ENCODE measurements at places on chromosomes 11 and 22. TPM values are rescaled to one million over a fixed set of nuclear protein-coding genes. Genes with fewer than 3 reads are reported as not detected.

GRCh38 chr22:17808693-17809403 is 34.6 kb upstream of the BID start:
- peak overlapping the region; percentile 53 for H3K27ac ChIP-seq
- DNase-seq: no peak
- H3K4me1 ChIP-seq: no peaks in the 10 kb centered on the region
- H3K4me3 ChIP-seq: no peak overlapping the region
- H3K36me3 ChIP-seq: no peaks in the 10 kb centered on the region

GRCh38 chr11:117878314-117878938 is 2.0 kb upstream of the FXYD6 start:
- H3K4me1 ChIP-seq: peaks cover 14% of the 10 kb centered on the region
- H3K4me3 ChIP-seq: no peak overlapping the region
- H3K36me3 ChIP-seq: no peaks in the 10 kb centered on the region

- H3K36me3 ChIP-seq: peaks cover 18% of the 10 kb centered on the region
- no peak for DNase-seq
- H3K27ac ChIP-seq: no peak overlapping the region
- no peaks in the 10 kb centered on the region for H3K27me3 ChIP-seq
- no peak overlapping the region for H3K4me3 ChIP-seq
- H3K4me1 ChIP-seq: no peaks in the 10 kb centered on the region
Observed at GRCh38 chr11:2665526-2666400, 34.0 kb downstream of the KCNQ1OT1 start.

- no peak overlapping the region for H3K4me3 ChIP-seq
- H3K36me3 ChIP-seq: no peaks in the 10 kb centered on the region
- peak overlapping the region; percentile 79 for H3K27ac ChIP-seq
- peaks cover 30% of the 10 kb centered on the region for H3K4me1 ChIP-seq
Observed at GRCh38 chr11:108670451-108670850, 5.6 kb downstream of the DDX10 start.

DNA sequence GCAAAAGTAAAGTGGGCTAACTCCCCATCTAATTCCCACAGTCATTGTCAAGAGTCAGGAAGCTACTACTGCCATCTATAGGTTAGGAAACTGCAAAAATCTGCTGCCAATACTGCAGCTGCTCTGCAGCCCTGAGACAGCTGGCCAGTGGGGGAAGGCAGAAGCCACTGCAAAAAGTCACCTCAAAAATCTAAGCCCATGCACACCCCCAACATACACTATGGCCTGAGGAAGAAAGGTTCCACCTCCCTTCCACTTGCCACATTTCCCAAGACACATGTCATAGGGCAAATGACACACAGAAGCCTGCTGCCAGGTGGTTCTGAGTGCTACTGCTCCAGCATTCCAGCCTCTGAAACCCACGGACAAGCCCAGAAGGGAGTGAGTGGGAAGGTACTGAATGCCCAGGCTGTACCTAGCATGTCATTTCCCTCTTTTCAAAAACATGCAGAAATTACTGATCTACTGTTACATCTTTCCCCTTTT is 36.9 kb downstream of the DGCR2 start:
- H3K27ac ChIP-seq: no peak overlapping the region
- no peak overlapping the region for H3K4me3 ChIP-seq
- no peaks in the 10 kb centered on the region for H3K27me3 ChIP-seq
- no peak for DNase-seq
- no peaks in the 10 kb centered on the region for H3K4me1 ChIP-seq
- H3K36me3 ChIP-seq: peaks cover 4% of the 10 kb centered on the region

DNA sequence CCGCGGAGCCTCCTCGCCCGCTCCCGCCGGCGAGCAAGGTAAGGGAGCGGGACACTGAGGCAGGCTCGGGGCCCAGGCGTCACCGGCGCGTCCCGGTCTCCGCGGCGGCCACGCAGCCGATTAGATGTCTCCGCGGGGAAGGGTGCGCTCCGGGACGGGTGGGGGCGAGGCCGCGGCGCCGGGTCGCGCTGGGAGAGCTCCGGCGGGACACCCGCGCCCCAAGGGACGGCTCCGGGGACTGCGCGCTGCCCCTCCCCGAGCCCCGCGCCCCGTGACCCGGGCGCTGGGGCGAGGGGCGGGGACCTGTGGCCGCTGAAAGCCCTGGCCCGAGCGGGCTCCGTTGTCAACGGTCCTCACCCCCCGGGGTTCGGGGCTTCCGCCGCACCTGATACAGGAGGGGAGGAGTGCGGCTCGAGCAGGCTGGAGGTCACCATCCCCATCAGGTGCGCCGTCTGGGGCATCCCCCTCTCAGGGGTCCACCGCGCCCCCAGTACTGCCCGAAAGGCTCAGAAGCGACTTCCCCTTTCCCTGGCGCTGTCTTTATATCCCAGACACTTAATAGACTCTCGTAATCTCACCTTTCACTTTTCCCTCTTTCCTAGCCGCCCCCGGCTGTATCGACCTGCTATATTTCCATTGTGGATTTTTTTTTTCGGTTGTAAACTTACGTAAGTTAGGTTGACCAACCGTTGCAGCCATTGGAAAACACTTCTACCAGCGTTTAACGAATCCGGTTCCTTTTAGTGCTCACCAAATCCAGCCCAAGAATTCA is 573 bp downstream of the PPFIA1 start:
- H3K27me3 ChIP-seq: no peaks in the 10 kb centered on the region
- H3K36me3 ChIP-seq: 0 out of 2 replicates have a peak, but pooled peaks cover 6% of the 10 kb centered on the region
- DNase-seq: peak; percentile 86
- peak overlapping the region; percentile 84 for H3K27ac ChIP-seq

DNA sequence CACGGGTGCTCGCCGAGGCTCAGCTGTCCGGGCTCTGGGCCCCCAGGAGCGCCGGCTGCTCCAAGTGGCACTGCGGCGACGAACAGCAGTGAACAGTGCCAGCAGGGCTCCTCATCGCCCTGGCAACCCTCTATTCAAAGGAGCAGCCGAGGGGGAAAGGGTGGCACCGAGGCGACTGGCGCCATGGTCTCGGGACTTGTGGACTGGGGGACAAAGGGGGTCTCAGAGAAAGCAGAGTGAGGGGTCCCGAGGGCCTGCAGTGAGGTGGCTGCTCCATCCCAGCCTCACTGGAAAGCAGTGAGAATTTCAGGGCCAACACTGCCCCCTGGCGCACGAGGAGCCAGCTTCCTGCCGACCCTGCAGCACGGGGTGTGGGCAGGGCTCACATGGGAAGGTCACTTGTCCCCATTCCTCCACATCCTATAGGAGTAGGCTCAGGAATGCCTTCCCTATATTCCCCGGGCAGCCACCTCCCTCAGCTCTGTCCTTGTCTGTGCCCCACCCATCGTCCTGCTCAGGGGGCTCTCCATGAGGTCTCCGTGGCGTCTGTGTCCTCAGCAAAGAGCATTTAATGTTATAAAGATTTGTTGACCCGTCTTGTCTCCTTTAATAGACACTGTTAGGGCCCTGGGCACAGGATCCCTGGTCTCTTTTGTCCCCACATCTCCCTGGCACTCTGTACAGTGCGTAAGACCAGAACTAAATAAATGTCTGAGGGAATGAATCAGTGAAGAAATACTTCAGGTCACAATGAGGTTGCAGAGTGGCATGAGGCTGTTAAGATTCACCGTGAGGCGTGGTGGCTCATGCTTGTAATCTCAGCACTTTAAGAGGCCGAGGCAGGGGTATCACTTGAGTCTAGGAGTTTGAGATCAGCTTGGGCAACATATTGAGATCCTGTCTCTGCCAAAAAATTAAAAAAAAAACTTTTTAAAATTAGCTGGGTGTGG is 26.4 kb downstream of the LRFN4 start:
- H3K4me1 ChIP-seq: no peaks in the 10 kb centered on the region
- H3K36me3 ChIP-seq: no peaks in the 10 kb centered on the region
- no peak overlapping the region for H3K4me3 ChIP-seq
- H3K27me3 ChIP-seq: no peaks in the 10 kb centered on the region
- DNase-seq: peak; percentile 75
- H3K27ac ChIP-seq: no peak overlapping the region

DNA sequence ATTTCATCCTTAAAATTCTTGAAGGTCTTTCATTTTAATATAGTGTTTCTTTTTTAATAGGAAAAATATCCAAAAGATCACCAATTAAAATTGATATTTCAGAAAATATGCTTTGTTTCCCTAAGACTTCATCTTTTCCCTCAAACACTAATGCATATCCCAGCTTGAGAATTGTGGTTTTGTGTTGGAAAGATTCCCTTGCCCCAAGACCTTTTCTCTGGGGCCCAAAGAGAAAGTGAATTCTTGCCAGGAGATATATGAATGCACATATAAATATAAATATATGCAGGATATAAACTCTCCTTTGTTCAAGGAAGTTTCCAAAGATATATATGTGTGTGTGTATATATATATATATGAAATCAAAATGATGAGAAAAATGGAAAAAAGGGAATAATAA is 241.2 kb downstream of the FAM76B start:
- H3K4me1 ChIP-seq: no peaks in the 10 kb centered on the region
- H3K27me3 ChIP-seq: peaks cover 2% of the 10 kb centered on the region
- no peaks in the 10 kb centered on the region for H3K36me3 ChIP-seq

DNA sequence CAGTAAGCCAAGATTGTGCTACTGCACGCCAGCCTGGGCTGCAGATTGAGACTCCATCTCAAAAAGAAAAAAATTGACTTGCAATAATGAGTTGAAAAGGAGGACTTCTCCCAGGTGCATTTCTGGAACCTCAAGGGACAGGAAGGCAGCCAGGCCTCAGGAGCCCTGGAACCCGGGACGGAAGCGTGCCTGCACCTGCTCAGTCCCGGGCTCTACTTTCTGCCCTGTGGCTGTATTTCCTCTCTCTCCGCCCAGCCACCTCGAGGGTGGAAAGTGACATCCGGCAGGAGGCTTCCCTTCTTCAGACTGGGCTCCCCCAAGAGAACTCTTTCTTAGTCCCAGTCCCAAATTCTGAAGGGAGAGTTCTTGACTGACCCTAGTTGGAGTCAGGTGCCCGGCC is 20.2 kb upstream of the GAL start:
- no peaks in the 10 kb centered on the region for H3K27me3 ChIP-seq
- H3K4me3 ChIP-seq: no peak overlapping the region
- no peak for DNase-seq

DNA sequence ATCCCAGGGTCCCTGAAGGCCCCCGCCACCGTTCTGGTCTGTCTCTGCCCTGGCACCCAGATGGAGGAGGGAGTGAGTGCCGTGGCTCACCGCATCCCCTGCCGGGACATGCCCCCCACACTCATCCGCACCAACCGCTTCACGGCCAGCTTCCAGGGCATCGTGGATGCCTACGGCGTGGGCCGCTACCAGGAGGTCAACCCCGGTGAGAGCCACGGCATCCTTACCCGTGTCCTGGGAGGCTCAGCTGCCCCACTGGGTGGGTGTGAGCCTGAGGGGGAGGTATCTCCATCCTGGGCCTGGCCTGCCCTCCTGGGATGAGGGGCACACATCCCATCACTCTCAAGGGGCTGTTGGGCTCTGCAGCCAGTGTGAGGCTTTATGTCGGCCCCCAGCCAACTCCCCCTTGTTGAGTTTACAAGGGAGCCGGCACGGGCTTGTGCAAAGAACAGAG is 6.1 kb downstream of the TCIRG1 start:
- no peak for DNase-seq
- no peak overlapping the region for H3K27ac ChIP-seq
- no peaks in the 10 kb centered on the region for H3K27me3 ChIP-seq
- no peak overlapping the region for H3K4me3 ChIP-seq

DNA sequence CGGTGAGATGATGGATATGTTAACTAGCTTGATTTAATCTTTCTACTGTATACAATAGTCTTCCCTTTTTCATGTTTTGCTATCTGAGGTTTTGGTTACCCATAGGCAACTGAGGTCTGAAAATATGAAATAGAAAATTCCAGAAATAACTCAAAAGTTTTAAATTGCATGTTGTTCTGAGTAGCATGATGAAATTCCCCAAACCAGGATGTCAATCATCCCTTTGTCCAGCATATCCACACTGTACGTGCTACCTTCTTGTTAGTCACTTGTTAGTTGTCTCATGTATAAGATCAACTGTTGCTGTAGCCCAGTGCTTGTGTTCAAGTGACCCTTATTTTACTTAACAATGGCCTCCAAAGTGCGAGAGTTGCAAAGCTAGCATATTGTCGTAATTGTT is 21.2 kb upstream of the OR10W1 start:
- no peak overlapping the region for H3K27ac ChIP-seq
- no peaks in the 10 kb centered on the region for H3K27me3 ChIP-seq
- no peak for DNase-seq
- no peak overlapping the region for H3K4me3 ChIP-seq
- 0 out of 2 replicates have a peak, but pooled peaks cover 8% of the 10 kb centered on the region for H3K4me1 ChIP-seq

- H3K36me3 ChIP-seq: no peaks in the 10 kb centered on the region
- no peaks in the 10 kb centered on the region for H3K27me3 ChIP-seq
- H3K27ac ChIP-seq: no peak overlapping the region
Observed at GRCh38 chr11:132158091-132158490, 787.7 kb downstream of the NTM start.

- no peak overlapping the region for H3K27ac ChIP-seq
- no peak overlapping the region for H3K4me3 ChIP-seq
- H3K36me3 ChIP-seq: no peaks in the 10 kb centered on the region
- DNase-seq: no peak
- no peaks in the 10 kb centered on the region for H3K4me1 ChIP-seq
Observed at GRCh38 chr22:26839216-26839615, 181.8 kb downstream of the MIAT start.

DNA sequence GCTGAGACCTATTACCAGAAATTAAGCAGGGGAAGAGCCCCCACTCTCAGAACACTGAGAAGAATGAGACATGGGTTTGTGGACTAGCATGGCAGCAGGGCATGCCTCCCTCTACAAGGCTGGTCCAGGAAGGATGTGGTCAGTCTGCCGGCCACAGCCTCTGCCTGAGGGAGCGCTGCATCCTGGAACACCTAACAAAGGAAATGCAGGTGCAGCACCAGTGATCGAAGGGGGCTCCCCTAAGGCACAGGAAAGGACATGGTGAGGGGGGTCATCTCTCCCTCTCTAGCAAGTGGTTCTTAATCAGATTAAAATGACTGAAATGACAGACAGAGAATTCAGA is 40.6 kb upstream of the ARL14EP start:
- H3K4me3 ChIP-seq: no peak overlapping the region
- no peak for DNase-seq
- no peaks in the 10 kb centered on the region for H3K4me1 ChIP-seq
- H3K27ac ChIP-seq: no peak overlapping the region
- no peaks in the 10 kb centered on the region for H3K27me3 ChIP-seq

GRCh38 chr11:5460983-5461621 is 12.0 kb downstream of the OR51I2 start:
- H3K27ac ChIP-seq: no peak overlapping the region
- no peaks in the 10 kb centered on the region for H3K36me3 ChIP-seq
- DNase-seq: no peak
- H3K4me3 ChIP-seq: no peak overlapping the region
- no peaks in the 10 kb centered on the region for H3K27me3 ChIP-seq
- H3K4me1 ChIP-seq: no peaks in the 10 kb centered on the region

DNA sequence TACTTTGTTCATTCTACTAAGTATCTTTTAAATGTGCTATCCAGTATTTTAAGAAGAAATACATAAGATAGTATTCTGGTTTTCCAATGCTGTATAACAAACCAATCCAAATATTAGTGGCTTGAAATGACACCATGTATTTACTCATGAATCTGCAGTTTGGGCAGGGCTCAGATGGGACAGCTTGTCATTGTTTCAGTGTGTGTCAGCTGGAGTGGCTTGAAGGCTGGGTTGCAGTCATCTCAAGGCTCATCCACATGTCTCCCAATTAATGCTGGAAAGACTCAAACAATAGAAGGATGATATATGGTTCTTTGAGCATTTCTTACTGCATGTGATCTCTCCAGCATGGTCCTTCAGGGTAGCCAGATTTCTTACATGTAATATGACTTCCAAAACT is 146.2 kb downstream of the ARHGAP42 start:
- no peak overlapping the region for H3K4me3 ChIP-seq
- H3K27ac ChIP-seq: no peak overlapping the region
- H3K27me3 ChIP-seq: no peaks in the 10 kb centered on the region
- no peaks in the 10 kb centered on the region for H3K36me3 ChIP-seq
- DNase-seq: no peak
- peaks cover 33% of the 10 kb centered on the region for H3K4me1 ChIP-seq

The CHRNA10 gene
- total RNA-seq: 3.9 TPM

The LRRC51 gene
- total RNA-seq: 13.7 TPM

The CTNND1 gene
- 225 TPM for total RNA-seq

The C11orf97 gene
- not detected for total RNA-seq

The TPBGL gene
- total RNA-seq: 0.19 TPM

Data from Caco-2 (cell line).